ENCODE measurements at places on chromosomes 2 and 18.

DNA sequence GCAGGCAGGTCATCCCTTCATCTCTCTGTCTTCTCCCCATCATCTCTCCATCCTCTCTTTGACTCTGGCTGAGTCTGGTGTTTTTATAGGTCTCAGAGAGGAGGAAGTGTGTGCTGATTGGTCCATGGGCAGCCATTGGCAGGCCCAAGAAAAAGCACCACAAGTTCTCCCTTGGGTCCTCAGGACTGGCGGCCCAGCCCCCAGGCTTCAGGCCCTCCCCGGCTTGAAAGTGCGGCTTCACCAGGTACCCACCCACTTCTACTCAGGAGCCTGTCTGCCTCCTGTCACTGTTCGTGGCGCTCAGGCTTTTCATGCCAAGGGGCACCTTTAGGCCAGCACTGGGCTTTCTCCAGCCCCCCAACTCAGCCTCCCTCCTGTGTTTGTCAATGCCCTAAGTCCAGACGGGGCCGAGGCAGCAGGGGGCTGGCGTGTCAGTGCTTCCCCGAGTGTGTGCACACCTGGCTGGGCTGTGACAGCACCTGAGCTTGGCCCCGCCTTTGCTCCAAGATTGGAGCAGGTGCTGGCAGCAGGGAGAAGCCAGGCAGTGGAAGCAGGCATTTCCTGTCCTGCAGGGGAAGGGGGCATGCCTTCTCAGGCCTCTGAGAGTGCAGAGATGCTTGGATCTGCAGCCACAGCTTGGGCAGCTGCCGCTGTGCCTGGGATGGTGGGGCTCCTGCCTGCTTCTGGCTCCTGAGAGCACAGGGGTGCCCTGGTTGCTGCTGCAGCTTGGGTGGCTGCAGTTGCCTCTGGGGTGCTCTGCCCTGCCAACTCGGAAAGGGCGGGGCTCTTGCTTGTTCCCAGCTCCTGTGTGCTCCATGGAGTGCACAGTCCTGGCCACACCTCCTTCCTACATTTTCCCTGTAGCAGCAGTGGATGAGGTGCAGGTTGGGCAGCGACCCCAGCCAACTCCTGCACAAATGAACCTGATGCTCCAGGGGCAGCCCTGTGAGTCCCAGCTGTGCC lies 34.1 kb downstream of the FBXO48 start:
- DNase-seq: no peak

DNA sequence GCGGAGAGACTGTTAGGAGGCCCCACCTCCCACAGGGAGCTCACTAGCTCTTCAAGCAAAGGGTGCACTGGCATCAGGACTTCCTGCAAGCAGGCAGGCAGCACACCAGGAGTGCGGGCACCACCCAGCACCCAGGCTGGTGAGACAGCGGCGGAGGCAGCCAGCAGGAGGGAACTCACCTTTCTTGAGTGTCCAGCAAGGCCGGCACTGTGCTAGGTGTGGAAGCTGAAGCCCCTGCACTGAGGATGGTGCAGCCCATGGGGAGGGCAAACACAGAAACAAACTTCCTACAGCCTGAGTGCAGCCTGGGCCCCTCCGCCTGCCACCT lies 100.7 kb upstream of the ID2 start:
- DNase-seq: no peak

- DNase-seq: no peak
These were observed 76.6 kb upstream of the ITGA4 start for GRCh38 chr2:181380581-181380980.

- no peak for DNase-seq
These were observed 49.2 kb upstream of the KCNG2 start for GRCh38 chr18:79748321-79749180.

DNA sequence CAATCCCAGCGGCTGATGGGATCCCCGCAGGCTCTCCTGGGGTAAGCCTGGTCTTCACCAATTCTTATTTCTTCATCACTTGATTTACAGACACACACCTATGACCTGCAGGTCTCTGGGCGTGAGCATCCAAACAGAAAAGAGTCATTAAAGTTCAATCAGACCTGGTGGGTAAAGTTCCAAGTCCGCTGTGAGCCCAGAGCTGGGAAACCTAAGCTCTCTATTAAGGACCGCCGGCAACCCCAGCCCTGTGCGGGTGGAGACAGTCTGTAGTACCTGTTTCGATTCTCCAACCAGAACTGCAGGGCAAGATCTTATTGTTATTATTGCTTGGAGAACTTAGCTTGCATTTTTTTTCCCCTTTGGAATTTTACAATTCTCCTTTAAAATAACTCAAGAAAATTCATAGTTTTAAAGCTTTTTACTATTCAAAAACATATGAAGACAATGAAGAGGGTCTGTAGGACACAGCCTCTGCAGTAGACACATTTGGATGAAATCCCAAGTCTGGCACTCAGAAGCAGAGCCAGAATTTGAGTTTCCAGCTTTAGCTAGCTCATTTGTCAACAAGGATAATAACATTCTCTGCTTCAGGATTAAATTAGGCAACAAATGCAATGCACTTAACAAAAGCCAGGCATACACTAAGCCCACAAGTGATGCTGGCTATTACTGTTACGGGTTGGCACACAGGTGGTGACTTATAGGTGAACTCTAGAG lies 376.4 kb downstream of the INSIG2 start:
- no peak for DNase-seq
